ENCODE measurements at places on chromosomes 2 and 18.
A peak's percentile ranks its signal among the peaks of the same experiment; 100 is the strongest.

- DNase-seq, result no peak
Measured at GRCh38 chr2:18903750-18904149, 314.4 kb upstream of the NT5C1B start.

GRCh38 chr18:25853691-25854433 lies 236.6 kb downstream of the SS18 start:
- DNase-seq, result no peak

DNA sequence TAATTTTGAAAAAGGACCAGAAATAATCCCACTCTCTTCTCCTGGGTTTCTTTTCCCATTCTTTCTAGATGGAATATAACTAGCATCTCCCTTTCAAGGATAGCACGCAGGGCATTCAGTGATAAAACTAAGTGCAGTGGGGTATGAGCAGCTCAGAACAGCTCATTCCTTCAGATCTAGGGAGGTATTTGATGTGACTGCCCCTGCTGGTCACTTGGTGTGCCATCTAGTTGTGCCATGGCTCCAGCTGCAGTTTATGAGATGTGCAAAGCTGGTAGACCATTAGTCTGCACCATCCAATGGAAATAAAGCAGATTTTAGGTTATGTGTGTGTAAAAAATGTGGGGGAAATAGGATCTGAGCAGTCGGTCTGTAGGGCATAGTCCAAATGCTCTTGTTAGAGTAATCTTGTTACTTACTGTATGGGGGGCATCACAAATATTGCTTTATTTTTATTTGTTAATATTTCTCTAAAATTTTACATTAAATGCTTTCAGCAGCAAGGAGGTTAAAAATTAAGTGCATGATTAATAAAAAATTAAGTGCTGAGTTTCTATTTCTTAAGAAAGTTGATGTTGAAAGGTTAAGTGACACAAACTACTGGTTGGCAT lies 38.9 kb downstream of the CTAGE1 start:
- DNase-seq, result peak; percentile 29

DNA sequence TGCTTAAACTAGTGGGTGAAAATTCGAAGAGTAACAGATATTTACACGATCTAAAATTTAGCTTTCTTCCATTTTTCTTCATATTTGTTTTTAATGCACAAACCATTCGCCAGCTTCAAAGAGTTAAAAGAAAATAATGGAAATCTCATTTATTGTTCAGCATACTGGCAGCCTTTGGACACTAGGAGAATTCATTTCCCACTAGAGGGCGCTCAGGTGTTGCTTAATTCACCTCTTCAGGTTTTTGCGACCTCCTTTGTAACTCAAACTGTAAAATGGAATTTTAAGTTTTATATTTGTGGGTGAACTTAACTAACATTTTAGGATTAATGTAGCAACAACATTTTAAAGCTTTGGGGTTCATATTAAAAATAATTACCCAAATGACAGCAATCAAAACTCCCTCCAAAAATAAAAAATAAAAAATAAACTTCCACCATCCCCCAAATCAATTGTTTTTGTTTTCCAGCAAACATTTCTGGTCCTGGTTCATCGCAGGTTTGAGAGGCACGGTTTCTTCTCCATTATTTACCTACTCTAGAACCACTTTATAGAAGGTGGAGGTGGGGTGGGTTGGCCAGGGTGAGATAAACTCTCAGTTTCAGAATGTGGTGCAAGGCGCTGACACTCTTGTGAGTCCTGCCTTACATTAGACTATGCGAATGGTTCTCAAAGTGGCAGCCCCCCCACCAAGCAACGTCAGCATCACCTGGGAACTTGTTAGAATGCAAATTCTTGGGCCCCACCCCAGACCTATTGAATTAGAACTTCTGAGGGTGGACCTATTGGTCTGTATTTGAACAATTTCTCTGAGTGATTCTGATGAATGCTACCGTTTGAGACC lies 24.7 kb upstream of the PNPT1 start:
- peak; percentile 79 for DNase-seq

DNA sequence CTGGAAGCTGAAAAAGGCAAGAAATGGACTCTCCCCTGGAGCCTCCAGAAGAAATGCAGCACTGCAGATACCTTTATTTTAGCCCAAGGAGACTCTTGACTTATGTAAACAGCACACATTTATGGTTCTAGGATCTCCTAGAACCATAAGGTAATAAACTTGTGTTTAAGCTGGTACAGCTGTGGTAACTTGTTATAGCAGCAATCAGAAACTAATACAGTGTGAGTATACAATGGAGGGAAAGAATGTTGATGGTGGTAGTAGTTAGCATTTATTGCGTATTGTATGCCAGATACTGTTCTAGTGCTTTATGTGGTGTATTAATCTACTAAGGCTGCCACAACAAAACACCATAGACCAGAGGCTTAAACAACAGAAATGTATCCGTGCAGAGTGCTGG lies 40.6 kb downstream of the FOSL2 start:
- no peak for DNase-seq

- no peak for DNase-seq
Measured at GRCh38 chr18:37529863-37530262, 35.7 kb downstream of the CELF4 start.

DNA sequence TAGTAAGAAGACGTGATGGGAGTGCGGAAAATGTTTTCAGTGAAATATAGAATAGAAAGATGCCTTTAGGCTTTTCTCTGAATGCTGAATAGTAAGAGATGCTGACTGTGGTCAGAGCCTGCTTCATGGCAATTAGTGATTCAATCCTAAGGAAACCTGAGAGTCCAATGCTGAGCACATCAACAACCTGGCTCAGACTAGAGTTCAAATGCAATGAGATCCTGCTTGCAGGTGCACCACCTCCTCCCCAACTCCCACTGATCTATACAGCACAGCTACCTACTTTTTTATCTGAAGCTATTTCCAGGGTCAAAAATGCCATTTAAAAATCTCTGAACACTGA lies 65.4 kb downstream of the AAK1 start:
- no peak for DNase-seq

DNA sequence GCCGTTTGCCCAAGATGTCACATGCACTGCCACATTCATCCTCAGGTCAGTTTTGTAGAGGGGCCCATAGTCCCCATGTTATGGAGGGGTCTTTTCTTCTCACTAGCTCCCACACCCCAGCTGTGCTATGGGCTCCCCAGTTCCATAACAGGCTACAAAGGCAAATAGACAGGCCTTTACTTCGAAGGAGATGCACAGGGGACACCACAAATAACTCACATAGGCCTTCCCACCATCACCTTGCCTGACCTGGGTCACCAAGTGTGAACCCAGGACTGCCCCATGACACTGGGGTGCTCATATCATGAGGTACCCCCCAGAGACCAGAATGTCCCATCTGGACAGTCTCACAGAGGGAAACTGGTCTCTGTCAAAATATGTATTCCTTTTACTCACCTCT lies 15.0 kb upstream of the INO80C start:
- no peak for DNase-seq

DNA sequence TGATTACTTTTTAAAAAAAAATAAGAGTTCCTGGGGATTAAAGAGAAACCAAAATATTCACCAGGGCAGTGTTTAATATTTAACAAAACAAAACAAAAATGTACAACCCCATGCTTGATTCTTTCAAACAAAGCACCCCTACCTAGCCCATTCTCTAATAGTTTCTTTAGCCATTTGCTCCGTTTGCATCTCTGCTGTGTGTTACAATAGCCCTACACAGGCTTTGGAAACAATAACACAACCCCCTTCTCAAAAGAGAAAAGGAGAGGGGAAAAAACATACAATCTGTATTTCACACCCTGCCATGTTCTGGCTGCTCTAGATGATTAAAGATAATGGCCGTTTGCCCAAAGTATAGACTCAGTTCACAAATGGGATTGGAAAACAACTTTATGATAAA lies 302.9 kb downstream of the CPS1 start:
- DNase-seq, result no peak

DNA sequence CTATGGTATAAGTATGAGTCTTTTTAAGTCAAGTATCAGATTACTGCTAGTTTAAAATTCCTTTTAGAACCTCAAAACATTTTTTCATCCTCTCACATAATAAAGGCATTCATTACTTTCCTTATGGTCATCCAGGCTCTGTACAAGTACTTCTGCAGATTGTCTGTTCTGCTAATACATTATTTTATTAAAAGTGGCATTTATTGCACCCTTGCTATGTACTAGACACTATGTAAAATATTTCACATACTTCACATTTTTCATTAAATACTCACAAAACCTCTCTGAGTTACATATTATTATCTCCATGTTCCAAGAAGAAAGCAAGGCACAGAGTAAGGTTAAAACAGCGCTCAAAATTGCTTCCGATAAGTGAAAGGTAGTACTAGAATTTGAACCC lies 84.1 kb downstream of the RAPH1 start:
- no peak for DNase-seq

DNA sequence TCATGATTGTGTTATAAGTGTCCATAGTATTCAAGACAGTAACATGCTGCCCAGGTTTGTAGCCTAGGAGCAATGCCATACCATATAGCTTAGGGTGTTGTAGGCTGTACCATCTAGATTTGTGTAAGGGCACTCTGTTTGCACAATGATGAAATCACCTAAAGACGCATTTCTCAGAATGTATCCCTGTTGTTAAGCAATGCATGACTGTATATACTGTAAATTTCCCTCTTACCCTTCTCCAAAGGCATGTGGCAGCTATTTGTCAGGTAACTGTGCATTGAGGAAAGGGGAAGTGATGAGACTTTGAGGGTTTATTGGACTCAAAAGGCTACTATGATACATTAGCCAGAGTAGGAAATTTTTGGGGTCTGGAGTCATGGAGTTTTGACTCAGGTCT lies 180.8 kb downstream of the VAPA start:
- DNase-seq, result peak; percentile 64

- DNase-seq, result peak; percentile 65
Measured at GRCh38 chr2:202278036-202278760, 12.6 kb downstream of the NOP58 start.

DNA sequence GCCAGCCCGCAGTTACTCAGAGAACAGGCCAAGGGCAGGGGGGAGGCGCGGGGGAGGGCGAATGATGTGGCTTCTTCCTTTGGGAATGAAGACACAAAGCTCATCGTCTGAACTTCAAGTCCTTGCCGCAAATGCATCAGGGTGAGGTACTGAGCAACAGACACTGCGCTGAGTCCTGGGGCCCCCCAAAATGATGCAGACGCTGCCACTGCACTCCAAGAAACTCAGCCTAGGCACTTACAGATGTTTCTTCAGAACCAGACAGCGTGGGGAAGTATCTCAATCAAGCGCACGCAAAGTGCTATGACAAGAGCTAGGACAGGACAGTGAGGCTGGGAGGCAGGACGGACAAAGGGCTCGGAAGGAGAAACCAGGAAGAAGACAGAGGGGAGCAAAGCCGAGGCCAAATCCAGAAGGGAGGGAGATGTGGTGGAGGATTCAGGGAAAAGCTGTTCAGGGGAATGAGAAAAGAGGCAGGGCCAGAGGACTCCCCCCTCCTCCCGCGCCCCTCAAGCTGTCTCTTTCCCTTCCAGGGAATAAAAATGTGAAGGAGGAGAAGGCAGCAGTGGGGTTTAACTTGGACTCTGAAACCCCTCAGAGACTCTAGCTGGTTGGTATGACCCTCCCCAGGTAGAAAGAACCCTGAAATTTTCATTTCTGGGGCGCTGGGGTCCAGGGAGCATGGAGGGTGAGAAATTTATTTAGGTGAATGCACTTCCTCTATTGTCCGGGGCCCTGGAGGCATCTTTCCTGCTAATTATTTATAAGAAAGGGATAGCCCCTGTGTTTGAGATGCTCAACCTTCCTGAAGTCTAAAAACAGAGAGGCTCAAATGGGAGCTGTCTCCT lies 34.9 kb downstream of the CIB4 start:
- no peak for DNase-seq

- DNase-seq, result no peak
Measured at GRCh38 chr2:29864988-29865387, 56.4 kb downstream of the ALK start.
